ENCODE measurements at places on chromosomes 2 and 18.

- no peak for DNase-seq
Observed at GRCh38 chr18:76274468-76275289, 220.4 kb downstream of the ZNF516 start.

DNA sequence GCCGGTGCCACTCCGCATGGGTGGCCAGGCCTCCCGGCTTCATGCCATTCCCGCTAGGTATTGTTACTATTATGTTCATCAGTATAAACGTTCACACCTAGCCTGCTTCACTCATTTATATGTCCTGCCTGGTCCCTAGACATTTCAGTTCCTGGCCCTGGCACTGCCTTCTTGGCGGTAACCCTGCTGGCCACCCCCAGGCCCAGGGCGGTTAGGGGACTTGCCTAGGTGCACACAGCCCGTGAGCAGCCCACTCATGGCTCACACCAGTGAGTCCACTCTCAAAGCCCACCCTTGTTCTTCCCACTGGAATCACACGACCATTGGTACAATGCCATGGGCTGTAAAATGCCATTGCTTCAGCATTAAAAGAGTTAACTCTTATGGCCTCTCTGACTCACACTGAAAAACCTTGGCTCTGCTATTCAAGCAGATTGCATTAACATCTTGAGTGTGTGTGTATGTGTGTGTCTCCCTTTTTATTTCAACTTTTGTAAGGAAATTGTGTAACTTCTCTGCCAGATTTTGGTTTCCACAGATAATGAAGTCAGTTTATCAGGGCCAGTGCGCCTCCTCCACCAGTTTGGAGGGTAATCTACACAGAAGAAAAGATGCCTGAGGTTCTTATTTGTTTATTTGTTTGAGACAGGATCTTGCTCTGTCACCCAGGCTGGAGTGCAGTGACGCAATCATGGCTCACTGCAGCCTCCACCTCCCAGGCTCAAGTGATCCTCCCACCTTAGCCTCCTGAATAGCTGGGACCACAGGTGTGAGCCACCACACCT lies 74.2 kb downstream of the RAB31 start:
- DNase-seq: no peak

DNA sequence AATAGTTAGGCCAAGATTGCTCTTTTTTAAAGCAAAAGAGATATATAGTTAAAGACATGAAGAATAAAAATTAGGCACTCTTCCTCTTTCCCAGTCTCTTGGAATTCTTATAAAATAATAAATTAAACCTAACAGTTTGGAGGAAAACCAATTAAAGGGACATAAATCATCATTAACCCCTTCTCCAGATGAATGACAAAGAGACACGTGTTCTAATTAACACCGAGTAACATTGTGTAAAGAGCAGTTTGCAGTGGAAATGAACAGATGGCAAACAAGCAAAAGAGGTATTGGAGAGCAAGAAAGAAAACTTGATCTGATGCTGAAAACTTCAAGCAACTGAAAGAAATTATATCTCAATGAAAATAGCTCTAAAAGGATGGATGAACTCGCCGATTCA lies 48.4 kb downstream of the BCL2 start:
- no peak for DNase-seq

DNA sequence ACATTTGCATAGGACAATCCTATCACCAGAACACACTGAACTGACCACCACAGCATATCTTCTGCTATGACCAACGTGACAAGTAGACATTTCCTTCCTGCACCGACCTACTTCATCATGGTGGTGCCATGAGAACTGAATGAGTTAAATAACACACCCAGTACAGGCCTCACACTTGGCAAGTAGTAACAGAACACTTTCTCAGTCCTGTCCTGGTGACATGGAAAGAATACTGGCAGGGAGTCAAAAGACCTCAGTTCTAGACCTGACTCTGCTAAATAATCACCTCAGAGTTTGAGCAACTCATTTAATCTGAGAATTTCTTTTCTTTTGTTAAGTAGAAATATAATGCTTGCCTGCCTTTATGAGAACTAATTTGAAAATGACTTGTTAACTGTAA lies 186.3 kb upstream of the SMAD7 start:
- DNase-seq: no peak

GRCh38 chr2:156457523-156458517 lies 21.6 kb downstream of the GPD2 start:
- DNase-seq: no peak

DNA sequence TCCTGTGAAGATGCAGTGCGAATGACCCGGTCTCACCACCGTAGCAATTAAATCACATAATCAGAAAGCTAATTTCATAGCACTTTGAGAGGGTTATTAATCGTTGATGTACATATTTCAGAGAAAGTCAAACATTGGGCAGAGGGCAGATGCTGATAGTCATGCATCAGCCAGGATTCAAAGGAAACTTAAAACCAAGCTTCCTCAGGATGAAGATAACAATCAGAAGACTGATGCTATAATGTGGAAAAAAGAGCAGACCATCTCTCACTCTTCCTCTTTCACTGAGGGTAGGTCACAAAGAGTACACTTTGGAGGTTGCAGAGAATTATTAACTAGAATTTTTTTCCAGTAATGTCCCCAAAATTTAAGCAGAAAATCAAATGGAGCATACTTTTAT lies 1027.7 kb upstream of the ZEB2 start:
- no peak for DNase-seq

DNA sequence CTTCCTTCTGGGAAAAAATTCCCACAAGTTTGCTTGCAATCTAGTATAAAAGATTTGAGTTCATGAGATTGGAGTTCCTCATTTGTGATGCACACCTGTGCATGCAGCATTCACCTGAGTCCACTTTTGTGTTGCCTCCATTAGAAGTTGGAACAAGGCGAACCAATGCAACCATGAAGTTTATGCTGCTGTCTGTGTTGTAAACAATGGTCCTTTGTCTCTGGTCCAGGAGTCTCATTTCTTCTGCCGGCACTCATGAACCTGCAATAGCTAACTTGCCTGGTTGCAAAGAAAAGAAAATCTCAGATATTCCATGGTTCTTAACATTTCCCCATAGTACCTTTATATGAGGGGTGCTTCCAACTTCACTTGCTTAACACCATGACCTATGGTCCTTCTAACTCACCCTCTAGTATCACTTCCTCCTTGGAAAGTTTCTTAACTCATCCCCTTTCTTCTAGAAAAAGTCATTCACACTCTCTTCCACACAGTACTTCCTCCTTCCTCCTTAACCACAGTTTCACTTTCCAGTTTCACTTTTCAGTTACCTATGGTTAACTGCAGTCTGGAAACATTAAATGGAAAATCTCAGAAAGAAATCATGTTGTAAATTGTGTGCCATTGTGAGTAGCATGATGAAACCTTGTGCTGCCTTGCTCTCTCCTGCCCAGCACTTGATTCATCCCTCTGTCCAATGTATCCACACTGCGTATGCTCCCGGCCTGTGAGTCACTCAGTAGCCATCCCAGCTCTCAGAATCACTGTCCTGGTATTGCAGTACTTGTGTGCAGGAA lies 128.8 kb upstream of the TRIB2 start:
- DNase-seq: peak; percentile 62

- DNase-seq: peak; percentile 1
Observed at GRCh38 chr2:187138265-187138664, 289.3 kb upstream of the ZSWIM2 start.

DNA sequence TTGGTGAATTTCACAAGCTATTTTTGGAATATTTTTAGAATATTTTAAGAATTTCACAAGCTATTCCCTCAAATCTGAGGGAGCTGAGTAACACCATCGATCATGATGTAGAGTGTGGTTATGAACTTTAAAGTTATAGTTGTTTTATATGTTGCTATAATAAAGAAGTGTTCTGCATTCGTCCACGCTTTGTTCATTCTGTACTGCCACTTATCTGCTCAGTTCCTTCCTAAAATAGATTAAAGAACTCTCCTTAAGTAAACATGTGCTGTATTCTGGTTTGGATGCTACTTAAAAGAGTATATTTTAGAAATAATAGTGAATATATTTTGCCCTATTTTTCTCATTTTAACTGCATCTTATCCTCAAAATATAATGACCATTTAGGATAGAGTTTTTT lies 15.9 kb downstream of the TYMS start:
- no peak for DNase-seq

DNA sequence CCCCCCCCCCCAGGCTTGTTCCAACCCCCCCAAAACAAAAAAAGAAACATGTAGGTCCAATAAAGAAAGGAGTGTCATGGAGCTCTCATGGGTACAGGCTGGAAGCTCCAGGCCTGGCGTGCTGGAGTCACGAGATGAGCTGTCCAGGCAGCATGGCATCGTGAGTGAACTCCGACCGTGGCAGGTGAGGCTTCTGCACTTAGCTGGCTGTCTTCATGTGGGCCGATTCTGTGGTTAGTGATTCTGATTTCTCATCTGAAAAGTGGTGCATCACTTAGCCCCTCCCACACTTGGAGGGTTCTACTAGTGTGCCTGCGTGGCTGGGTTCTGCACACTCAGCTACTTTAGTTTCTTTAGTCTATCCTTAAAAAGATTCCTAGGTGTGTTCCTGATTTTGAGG lies 126.4 kb upstream of the MGAT5 start:
- DNase-seq: peak; percentile 28

GRCh38 chr2:208980321-208980720 lies 443.5 kb upstream of the MAP2 start:
- DNase-seq: no peak

GRCh38 chr2:86038291-86039081 lies 67.2 kb downstream of the POLR1A start:
- peak; percentile 66 for DNase-seq

- no peak for DNase-seq
Observed at GRCh38 chr18:9201224-9201623, 64.6 kb downstream of the ANKRD12 start.

DNA sequence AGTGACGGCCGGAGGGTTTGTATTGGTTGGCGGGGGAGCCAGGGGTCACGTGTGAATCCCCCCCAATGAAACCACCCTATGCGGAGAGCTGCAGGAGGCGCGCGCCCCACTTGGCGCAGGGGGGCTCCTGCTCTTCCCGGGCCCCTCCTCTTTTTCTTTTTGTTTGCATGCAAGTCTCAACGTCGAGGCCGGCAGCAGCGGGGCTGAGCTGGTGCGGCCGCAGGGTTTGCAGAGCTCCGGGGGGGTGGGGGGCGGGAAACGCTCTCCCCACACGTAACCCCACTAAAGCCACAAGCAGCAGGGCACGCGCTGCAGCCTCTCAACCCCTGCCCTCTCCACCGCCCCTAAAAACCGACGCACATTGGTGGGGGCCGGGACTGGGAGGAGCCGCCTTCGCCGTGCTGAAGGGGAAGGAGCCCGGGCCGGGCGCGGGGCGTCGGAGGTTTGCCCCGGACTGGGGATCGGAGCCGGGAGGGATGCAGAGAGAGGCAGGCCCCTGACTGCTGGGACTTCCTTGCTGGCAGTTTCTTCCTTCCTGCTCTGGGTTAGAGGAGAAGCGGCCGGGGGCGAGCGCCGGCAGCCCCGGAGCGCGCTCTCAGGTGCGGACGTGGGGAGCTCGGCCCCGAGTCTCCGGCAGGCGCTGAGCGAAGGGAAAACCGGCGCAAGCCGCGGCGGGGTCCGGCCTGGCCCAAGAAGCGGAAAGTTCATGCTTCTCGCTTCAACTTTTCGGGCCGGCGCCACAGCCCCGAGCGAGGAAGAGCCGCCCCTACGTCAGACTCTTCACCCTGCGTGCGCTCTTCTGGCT lies 864 bp downstream of the LBH start:
- peak; percentile 71 for DNase-seq

- DNase-seq: no peak
Observed at GRCh38 chr18:25737710-25738311, 352.6 kb downstream of the SS18 start.

GRCh38 chr18:12468445-12468844 lies 60.7 kb downstream of the PRELID3A start:
- DNase-seq: no peak

GRCh38 chr2:120237491-120237902 lies 14.3 kb upstream of the TMEM185B start:
- no peak for DNase-seq

DNA sequence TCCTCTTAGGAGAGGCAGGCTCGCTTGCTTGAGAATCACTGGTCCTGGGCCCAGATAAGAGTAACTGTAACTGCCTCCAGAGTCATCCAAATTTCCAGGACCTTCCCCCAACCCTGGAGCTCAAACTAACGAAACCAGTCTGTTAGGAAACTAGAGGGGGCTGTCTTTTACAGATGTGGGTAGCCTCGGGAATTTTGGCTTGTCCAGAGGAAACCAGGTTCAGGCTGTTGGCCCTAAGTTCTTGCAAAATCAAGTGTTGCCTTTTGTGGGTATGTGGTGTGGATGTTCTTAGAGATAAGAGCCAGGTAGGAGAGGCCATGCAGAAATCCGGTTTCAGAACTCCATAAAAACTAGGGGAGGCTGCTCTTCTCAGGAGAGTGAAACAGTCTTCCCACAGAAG lies 125.0 kb upstream of the DLX2 start:
- DNase-seq: no peak

DNA sequence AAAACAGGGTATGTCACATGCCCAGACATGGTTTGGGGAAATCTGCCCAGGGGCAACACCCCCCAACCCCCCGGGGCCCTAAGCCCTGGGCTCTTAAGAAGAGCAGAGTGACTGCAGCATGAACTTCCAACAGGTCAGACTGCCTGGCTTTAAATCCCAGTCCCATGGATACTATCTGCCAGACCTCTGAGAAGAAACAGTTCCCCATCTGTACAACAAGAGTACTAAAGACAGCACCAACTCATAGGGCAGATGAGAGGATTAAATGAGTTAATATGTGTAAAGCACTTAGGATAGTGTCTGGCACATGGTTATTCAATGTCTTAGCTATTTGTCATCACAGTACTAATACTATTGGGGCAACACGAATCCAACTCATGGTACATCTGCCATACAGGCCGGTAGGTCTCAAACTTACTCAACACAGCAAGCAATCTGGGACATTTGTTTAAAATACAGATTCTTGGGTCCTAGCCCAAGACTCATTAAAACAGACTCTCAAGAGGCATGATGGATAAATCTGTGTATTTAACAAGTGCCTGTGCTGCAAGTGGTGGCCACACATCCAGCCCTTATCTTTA lies 23.4 kb downstream of the CDH2 start:
- DNase-seq: no peak

DNA sequence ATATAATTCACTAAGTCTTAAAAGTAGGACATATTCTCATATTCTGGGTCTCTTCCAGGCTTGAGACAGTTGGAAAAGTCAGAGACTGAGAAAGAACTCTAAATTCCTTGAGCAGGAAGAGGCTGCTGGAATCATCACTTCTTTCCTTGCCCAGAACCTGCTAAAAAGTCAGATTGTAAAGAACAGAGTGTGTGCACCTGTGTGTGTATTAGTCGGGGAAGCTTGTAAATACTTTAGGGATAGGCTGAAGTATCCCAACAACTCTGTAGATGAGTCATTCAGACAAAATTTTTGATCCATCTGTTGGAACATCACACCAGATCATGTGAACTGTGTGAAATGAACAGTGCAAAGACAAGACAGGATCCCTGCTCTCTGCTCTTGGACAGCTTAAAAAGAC lies 16.1 kb downstream of the GAREM1 start:
- DNase-seq: no peak

DNA sequence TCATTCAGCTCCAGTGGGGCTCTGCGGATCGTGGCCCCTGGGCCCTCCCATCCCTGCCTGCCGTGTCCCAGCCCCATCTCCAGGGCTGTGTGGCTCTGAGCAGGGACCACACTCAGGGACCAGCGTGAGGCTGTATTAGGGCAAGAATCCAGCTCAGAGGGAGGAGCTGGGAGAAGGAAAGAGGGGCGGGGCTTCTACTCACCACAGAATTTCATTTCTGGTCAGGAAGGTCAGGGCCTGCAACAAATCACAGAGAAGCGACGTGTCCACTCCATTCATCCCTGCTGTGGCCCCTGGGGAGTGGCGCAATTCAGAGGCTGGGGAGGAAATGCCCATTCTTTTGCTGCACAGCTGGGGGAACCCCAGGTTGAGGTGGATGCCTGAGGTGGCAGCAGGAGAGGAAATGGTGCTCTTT lies 828 bp downstream of the CIB4 start:
- no peak for DNase-seq
